Large intestine (tissue), 12 donors: ENCODE measurements at places on chromosomes 13 and 19.
A peak's percentile ranks its signal among the peaks of the same experiment; 100 is the strongest.

- no peak for DNase-seq
Measured at GRCh38 chr13:27065582-27065981, 106.0 kb downstream of the USP12 start.

DNA sequence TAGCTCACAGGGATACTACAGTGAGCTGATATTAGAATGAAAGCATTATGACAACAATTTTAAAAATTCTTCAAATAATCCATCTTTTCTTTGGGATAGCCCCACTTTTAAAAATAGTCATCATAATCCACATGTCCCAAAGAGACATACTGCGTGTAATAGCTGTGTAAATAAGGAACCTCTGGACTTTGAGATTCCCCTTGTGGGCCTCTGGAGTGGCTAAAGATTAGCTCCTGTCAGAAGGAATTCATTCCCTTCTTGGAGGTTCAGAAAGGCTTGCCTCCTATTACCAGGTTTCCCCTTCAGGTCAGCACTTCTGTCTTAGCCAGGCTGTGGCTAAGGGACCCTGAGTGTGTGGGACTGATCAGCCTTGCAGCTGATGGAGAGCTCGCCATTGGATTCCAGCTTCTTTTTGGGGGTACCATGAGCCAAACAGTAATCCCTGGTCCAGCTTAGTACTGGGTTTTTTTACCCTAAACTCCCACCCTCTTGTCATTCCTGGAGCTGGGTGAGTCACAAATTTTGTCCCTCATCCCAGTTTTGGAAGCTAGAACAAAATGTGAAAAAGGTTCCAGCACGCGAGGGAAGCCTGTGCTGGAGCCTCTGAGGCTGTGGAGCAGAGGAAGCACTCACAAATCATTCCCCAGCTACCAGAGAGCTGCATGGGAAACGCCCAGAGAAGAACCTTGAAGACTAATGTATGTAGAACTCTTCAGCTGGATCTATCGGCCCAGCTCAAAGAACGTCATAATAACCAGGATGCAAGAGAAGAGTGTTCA, 96.7 kb downstream of the RNASEH2B start:
- peak; percentile 84 for DNase-seq

DNA sequence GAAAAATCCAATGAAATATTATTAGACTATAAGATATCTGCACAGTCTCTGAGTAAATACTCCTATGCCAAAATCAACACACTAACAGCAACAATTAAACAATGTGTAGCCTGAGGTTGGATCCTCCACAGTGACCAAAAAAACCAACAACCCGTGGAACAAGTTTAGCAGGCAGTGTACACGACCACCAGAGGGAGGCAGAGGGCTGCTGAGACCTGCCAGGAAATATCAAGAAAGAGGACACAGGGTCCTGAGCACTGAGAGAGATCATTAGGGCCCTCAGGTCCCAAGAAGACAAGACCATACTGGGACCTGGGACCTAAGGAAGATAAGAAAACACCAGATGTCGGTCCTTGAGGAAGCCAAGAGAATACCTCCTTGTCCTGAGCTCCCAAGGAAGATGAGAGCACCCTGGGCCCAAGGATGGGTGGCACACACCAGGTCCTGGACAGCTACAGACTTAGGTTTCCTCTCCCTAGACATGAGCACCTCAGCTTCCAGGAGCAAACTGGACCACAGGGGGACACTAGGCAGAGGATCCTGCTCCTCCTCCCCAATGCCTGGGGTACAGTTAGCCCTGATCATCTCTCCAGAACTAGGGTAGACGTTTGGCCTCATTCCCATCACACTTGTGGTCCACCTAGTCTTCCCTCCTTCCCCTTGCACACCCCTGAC, 822 bp upstream of the ZNF274 start:
- DNase-seq = peak; percentile 37

GRCh38 chr13:44920013-44920412, 69.3 kb downstream of the NUFIP1 start:
- DNase-seq = no peak

DNA sequence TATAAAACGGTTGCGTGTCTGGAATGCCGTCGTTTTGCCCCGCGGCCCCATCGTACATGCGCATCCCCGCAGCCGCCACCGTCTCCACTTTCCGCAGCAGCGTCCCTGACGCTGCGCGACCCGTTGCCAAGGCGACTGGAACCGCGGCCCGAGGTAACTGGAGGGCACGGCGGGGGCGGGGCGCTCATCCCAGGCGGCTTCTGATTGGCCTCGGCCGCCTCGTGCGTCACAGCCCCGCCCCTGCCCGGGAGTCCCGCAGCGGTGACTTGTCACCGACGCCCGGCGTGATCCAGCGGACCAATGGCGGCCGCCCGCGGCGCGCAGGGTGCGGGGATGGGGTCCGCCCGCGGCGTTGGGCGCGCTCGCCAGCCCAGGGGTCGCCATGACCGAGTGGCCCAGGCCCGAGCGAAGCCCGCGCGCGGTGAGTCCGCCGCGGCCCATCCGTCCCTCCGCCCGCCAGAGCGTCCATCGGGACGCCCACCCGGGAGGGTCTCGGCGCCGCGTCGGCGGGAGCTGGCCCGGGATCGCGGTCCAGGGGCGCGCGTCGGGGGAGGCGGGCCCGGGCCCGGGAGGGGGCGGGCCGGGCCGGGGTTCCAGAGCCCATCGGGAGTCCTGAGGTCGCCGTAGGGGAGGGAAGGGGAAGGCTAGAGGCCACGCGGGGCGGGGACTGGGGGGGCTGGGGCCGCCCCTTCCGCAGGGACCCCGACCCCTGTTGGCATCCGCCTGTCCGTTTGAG, at the start of gene ZSCAN1:
TSS of gene ZSCAN1 (plus strand) at position 285 of the 736 bp plus-strand sequence. CDS start 3,812 bp downstream, outside the sequence.
- DNase-seq = peak; percentile 93

DNA sequence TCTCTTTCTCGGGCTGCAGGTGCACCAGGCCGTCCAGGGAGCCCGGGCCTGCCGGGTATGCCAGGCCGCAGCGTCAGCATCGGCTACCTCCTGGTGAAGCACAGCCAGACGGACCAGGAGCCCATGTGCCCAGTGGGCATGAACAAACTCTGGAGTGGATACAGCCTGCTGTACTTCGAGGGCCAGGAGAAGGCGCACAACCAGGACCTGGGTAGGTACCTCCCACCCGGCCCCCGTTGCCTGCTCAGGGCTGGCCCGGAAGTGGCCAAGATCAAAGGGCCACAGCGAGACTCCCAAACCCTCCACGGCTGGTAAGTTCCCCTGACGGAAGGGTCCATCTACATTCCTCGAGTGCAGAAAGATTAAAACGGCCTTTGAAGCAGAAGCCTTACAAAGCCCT, 55.1 kb downstream of the RAB20 start:
- no peak for DNase-seq

GRCh38 chr19:21143854-21144253, 2.0 kb downstream of the ZNF431 start:
- DNase-seq = no peak

- DNase-seq = peak; percentile 41
Measured at GRCh38 chr13:28583651-28584091, 75.3 kb upstream of the POMP start.

DNA sequence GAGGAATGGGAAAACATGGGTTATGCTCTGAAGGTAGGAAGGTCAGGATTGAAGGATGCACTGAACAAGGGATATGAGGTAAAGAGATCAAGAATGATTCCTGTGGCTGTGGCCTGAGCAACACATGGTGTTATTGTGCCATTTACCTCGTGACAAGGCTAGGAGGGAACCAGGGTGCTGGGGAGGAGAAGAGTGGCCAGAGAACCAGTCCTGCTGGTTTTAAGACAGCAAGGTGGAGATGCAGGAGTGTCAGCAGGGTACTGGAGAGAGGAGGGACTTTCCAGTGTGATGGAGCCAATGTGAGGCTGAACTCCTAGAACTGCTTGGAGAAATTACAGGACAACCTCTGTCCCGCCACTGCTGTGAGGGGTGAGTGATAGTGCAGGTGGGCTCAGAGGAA, 282.4 kb downstream of the MYO16 start:
- DNase-seq = no peak

DNA sequence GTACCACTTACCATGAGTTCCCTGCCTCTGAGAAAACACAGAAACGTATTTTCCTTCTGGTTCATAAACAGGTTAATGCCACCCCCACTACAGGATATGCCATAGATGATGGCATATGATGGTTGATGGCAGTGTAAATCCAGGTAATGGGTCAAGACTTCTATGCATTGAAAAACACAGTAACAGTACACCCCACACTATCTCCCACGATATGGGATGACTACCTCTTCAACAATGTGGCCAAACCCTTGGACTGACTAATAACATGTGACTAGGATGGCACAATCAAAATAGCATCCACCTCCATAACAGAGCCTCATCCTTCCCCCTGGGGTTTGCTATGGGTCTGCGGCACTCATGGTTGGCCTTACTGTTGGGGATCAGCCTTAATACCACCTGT, 22.0 kb downstream of the ZNF235 start:
- no peak for DNase-seq

- no peak for DNase-seq
Measured at GRCh38 chr19:17184371-17184841, 30.8 kb upstream of the USE1 start.

- DNase-seq = no peak
Measured at GRCh38 chr13:40187324-40187795, 479.1 kb downstream of the FOXO1 start.

DNA sequence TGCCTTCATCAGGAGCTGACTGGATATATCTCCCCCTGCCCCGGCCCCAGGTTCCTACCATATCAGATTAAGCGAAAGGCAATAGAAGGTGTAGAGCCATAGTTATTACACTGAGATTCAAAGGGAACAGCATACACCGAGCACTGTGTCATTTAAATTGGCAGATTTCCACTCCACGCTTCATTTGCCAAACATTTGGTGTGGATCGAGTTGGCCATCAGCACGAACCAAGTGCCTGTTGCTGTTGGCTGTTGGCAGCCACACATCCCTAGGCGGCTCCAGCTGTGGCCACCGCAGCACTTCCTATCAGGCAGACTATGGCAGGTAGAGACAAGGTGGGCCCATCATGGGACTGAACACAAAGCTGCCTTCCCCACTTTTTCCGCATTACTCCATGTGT, 115.8 kb downstream of the CCNA1 start:
- no peak for DNase-seq

GRCh38 chr13:40189898-40190630, 476.4 kb downstream of the FOXO1 start:
- DNase-seq = no peak

DNA sequence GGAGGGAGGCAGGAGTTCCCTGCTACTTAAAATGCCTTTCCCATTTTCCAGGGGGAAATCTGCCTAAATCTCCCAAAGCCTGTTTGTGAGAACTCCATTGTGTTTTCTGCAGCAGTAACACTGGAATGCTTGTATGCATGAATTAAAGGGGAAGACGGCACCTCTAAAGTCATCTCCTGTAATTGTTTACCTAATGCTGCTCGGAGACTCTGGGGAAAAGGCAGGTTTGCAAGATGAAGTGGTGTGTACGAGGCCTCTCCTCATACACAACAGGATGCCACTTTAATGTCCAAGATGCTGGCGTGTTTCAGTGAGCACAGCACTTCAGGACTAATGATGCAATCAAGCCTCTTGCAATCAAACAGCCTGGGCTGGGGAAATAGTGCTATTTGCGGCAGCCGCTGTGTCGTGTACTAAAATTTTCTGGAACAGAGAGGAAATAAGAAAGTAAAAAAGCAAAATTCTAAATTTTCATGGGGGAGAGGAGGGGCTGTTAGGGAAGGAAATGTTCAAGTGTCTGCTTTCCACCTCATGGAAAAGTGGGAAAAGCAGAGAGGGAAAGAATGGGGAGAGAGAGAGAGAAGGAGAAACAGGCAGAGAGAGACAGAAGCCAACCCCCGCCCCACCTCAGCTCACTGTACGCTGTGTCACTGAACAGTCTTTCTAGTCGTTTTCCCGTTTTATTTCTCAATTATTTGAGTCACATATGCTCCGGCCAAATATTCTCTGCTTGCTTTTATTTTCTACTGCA, 32.9 kb downstream of the TSHZ3 start:
- no peak for DNase-seq

- DNase-seq = no peak
Measured at GRCh38 chr19:38047641-38048040, 140.6 kb downstream of the SIPA1L3 start.

GRCh38 chr13:77309254-77309653, 17.6 kb downstream of the MYCBP2 start:
- DNase-seq = no peak

- no peak for DNase-seq
Measured at GRCh38 chr13:26435646-26436045, 121.8 kb upstream of the WASF3 start.

GRCh38 chr13:97019236-97019635, 25.0 kb upstream of the OXGR1 start:
- no peak for DNase-seq

DNA sequence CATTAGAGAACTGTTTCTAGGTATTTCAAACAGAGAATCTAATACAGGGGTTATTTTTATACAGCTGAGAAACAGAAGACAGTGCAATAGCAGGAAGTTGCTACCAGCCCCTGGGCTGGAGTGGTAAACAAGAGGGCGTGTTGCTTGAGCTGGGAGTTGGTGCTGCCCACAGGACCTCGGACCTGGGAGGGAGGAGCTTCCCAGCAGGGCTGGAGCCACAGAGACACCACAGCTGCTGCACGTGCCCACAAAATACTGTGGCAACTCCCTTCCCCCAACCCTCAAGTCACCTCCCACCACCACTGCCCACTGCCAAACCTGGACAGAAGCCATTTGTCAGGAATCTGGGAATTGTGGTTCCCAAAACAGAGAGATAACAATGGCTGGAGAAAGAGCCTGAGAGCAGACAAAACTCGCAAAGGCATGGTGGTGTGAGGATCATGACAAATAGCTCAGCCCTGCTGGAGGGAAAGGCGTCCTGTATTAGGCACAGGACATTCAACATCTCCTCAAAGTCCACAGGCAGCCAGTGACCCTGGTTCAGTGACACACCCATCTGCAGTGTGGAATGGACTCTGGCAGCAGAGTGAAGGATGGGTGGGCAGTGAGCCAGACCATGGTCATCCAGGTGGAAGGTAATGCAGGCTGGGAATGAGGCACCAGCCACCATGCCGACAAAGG, 57.2 kb downstream of the SPATA13 start:
- DNase-seq = peak; percentile 83

DNA sequence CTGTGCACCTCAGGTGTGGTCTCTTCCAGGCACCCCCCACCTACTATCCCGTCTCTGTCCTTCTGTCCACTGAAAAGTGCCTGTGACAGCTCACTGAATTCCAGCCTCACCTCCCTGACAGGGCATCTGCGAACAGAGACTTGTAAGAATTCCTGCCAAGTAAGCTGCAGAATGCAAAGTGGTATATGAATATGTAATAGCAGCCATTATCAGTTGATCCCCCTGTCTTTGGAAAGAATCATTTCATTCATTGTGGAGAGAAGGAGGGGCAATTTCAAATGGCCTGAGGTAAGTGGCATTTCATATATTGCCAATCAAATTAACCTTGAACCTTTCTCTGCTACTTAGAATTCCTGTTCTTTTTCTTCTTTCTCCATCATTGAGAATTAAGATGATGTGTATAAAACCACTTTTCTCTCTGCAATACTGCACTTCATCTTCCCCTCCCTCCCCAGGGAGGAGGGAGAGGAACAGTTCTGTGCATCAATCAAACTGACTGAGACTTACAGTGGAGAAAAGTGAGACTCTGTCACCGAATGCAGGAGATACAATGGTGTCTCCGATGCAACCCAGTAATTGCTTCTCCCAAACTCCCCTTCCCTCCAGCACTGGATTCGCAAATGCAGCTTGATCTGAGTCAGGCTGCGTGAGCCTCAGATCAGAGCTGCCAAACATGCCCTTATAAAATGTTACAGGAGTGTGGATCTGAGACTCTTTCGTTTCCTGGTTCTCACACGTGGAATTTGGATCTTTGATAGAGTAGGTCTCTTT, 91.7 kb downstream of the SLC10A2 start:
- no peak for DNase-seq
